ENCODE measurements at places on chromosomes 6 and 20.

DNA sequence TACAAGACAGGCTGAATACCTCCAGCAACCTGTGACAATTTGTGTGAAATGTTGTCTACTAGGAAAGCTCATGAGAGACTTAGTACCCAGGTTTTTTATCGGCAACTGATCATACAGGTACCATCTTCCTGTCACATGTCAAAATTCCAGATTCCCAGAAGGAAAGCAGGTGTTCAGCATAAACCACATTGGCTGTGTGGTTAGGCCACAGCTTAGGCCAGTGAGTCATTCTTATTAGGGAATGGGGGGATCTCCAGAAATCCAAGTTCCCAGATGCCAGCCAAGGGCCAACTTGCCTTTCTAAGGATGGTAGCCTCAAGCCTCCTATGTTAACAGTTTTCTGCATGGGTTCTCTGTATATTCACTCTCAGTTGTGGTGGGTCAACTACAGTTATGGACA, 65.9 kb downstream of the FAM184A start:
- DNase-seq: no peak

DNA sequence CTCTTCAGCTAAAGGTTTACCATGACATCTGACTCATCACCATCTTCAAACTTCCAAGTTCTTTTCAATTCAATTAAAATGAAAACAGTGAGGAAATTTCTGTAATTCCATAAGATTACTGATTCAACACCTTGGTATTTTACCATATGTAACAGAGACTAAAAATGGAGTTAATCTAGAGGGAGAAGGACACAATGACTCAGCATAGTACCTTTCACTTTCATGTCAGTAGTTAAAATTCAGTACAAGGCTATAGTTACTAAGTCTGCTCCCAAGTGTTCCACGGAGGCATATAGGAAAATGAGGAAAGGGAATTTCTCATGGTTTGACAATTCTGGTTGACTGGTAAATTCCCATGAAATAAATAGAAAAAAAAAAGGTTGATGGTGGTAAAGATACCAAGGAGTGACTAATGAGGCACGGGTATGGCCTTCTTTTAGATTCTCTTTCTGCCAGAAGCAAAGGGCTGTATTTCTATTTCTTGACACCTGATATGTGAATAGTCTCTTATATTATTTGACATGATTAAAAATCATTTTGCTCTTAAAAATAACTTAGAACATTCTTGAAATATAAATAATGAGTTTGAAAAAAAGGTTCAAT, 526.7 kb upstream of the ADGRB3 start:
- DNase-seq: no peak

- DNase-seq: peak; percentile 28
Measured at GRCh38 chr6:29552512-29553051, 7.0 kb downstream of the UBD start.

DNA sequence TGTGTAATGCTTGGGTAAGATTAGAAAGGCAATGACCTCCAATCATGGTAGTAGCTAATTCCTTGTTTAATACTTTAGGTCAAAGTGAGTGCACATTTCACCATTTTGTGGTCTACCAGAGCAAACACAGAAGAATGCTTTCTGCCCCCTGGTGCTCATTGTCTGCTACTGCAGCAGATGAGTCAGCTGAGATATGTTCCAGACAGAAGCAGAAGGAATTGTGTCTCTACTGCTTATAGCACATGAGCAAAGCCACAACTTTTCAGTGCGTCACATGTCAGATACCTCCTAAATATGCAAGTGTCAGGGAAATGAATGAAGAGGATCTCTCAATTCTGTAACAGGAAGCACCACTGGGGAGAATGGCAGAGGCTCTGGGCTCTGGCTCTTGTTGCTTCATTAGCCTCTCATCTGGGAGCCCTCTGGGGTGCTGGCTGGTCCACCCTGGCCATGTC, 308.9 kb downstream of the ALDH8A1 start:
- DNase-seq: peak; percentile 88

- DNase-seq: no peak
Measured at GRCh38 chr20:62045529-62046285, 20.0 kb downstream of the TAF4 start.

- DNase-seq: no peak
Measured at GRCh38 chr6:17098538-17098937, 3.3 kb upstream of the STMND1 start.

- no peak for DNase-seq
Measured at GRCh38 chr6:88301888-88302768, 136.0 kb upstream of the CNR1 start.

- no peak for DNase-seq
Measured at GRCh38 chr6:166586424-166587156, at the start of gene RAMACL. Gene RAMACL, minus strand, starts transcription at chr6:166586678. Its CDS starts 201 bp downstream, at chr6:166586477.

- DNase-seq: no peak
Measured at GRCh38 chr6:14921170-14921569, 324.7 kb upstream of the JARID2 start.
